ENCODE measurements at places on chromosomes 16 and 17.
A peak's percentile ranks its signal among the peaks of the same experiment; 100 is the strongest.

DNA sequence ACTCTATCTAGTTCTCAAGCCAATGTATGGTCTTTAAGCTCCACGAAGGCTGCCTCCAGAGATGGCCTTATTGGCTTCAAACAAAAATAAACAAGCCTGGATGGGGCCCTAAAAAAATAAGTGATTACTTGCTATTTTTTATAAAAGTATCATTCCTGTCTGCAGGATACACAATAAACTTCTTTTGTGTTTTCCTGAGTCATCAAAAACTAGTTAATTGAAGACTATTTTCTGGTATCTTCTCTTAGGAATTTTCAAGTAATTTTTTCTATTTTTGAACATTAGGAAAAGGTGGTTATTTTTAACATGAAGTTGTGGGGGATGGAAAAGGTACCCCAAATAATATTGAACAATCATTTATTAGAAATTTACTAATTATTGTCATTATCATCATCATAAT lies 213.1 kb upstream of the DYNLRB2 start:
- no peak for DNase-seq

DNA sequence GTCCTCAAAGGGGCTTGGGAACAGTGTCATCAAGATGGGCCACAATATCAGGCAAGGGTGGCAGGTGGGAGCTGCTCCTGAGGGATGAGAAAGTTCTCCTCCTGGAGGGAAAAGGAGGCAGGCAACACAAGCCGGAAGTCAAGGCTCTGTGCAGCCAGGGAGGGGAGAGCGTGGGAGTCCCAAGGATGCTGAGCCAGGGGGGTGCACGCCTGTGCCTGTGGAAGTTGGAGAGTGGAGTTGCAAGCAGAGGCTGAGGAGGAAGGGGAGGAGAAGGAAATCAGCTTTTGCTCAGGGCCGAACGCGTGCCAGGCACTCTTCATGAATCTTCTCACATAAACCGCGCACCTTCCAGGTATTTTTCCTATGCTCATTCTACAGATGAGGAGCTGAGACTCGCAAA lies 7.4 kb upstream of the SLC13A2 start:
- DNase-seq: no peak

DNA sequence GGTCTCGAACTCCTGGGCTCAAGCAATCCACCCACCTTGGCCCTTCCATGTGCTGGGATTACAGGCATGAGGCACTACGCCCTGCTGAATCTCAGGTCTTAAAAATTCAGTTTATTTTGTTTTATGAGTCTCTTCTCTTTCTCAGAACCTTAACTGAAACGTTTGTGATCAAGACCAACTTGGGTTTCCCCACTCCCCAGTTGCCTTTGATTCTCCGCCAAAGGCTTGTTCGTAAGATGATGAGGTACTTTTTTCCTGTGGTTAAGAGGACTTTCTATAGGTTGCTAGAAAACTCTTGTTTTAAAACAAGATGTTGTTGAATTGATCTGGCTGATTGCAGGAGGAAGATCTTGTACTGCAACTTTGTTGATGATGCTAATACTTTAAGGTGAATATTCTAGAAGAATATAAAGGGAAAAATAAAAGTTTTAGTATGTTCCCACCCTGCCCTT lies 11.7 kb downstream of the ABCC1 start:
- DNase-seq: peak; percentile 67

DNA sequence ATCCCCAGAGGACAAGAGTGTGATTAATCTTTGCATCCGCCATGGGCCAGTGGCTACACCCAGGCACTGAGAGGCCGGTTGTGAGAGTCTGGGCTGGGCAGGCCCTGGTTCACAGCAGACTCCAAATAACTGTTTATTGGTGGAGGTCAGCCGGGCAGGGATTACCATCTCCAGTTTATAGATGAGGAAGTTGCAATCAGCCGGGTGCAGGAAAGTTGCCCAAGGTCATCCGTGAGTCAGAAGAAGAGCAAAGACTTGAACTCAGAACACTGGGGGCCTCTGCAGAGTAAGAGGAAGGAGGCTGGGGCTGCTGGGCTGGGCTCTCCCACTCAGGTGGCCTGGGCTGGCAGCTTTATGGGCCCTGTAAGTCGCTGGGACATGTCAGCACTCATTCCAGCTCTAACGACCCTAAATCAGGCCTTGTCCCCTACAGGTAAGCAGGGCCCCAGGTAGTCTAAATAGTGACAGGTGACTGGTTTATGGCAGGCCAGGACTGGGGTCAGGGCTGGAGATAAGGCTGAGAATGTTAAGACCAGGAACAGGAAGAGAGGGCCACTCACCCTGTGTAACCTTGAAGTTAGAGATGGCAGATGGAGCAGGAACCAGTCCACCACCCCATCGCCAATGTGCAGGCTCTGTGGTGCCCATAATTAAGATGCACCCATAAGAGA lies 2.1 kb upstream of the CA4 start:
- DNase-seq: no peak

GRCh38 chr17:17379197-17379991 lies 76.2 kb downstream of the NT5M start:
- DNase-seq: no peak

GRCh38 chr17:81514489-81514738 lies 1.8 kb upstream of the ACTG1 start:
- DNase-seq: peak; percentile 57

GRCh38 chr17:78240839-78241238 lies 9.4 kb downstream of the TMEM235 start:
- no peak for DNase-seq

DNA sequence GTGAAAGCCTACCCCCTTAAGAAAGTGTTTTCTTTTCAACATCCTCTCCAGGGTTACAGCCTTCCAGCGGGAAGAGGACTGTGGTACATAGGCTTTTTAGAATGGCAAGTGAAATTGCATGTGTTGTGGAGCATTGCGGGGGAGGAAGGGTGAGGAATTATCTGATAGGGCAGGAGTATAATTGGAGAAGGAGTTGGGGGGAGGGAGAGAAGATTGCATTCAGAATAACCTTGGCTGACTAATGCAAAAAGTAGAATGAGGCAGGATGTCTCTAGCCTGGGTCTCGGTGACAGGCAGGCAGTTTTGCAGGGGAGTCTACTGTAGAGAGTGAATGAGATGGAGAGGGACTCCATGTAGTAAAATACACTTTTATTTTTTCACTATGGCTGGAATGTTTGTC lies 2.4 kb upstream of the CDH8 start:
- no peak for DNase-seq

- no peak for DNase-seq
Measured at GRCh38 chr16:15594711-15595320, 48.1 kb downstream of the MARF1 start.

DNA sequence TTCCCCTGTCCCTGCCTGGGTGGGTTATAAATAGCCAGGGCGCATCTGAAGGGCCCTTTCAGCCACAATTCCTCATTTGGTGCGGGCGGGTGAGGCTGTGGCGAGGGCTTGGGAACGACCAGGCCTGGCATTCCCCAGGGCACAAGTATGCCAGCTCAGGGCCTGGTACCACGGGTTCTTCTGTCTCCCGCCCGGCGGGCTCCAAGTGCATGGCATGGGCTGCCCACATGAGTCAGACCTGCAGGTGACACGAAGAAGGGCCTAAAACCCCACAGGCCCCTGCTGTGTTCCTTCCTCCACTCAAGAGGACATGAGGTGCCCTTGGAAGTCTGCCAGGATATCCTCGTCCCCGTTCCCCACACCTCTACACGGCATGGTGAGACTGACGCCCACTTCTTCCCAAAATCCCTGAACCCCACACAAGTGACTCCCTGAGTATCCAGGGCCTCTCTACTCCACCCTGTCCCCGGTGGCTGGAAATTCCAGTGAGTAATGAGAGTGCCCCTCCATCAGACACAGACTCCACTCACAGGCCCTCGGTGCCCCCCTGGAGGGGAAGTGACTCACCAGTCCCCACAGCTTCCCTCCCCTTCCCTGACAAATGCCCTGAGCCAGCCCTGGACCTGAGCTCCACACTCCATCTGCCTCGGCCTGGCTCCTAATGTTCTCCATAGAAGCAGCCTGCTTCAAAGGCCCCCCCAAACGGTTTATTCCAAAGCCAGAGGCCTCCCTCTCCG lies 68.8 kb downstream of the ABR start:
- peak; percentile 52 for DNase-seq

- no peak for DNase-seq
Measured at GRCh38 chr17:36063786-36064541, at the start of gene CCL18. CCL18 (plus strand) TSS chr17:36064272; CDS start chr17:36064343, 71 bp downstream.

DNA sequence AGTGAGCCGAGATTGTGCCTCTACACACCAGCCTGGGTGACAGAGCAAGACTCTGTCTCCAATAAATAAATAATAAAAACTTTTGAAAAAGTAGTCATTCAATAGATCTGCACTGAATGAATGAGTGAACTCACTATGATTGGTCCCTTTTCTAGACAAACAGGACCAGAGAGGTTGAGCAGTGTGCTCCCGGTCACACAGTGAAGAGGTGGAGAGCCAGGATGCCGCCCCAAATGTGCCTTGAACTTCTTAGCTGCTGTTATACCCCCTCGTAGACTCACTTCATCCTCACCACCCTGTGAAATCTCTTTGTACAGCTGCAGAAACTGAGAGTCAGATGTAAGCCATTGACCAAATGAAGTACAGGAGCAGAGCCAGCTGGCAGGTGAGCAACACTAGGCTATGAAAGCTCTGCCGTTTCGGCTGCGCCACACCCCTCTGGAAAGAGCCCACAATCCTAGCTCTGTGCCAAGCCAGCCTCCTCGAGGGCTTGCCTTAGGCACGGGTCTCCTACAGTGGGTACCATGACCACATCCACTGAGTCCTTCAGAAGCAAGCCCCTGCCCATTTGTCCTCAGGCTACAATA lies 7.8 kb upstream of the KIAA0513 start:
- no peak for DNase-seq

- DNase-seq: no peak
Measured at GRCh38 chr16:77853161-77853560, 64.8 kb downstream of the VAT1L start.

DNA sequence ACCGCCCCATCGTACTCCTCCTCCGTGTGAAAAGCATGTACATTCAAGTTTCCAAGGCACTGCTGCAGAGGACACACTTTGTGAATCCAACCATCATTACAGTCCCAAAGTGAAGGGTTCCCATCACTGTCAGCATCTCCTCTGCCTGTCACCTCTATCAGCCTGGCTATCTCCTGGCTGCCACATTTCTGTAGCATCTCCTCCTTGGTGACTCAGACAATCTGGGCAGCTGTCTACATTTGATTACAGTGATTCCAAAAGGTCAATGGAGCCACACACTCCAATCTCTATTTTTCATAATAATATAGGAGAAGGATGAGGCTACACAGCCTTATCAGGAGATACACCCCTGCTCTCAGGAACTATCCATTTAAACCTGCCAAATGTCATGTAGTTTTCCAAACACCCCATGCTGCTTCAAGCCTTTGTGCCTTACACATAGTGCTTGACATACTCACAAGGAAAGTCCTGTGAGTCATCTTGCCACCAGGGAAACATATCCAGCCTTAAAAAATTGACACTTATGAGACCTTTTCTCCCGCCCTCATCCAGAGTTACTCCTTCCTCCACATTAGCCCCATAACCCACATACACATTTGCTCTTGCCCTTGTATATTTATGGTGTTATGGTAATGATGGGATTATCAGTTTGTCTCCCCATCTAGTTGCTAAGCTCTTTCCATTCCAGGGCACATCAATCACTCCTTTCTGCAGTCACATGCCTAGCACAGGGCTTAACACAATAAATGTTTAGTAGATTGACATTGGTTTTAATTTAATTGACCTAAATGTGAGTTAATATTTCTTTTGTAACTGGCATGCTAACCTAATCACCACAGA lies 250.1 kb upstream of the CDH5 start:
- no peak for DNase-seq

- DNase-seq: no peak
Measured at GRCh38 chr16:67860589-67861398, 12.1 kb upstream of the EDC4 start.

- DNase-seq: no peak
Measured at GRCh38 chr16:65658349-65658748, 536.5 kb upstream of the CDH11 start.

DNA sequence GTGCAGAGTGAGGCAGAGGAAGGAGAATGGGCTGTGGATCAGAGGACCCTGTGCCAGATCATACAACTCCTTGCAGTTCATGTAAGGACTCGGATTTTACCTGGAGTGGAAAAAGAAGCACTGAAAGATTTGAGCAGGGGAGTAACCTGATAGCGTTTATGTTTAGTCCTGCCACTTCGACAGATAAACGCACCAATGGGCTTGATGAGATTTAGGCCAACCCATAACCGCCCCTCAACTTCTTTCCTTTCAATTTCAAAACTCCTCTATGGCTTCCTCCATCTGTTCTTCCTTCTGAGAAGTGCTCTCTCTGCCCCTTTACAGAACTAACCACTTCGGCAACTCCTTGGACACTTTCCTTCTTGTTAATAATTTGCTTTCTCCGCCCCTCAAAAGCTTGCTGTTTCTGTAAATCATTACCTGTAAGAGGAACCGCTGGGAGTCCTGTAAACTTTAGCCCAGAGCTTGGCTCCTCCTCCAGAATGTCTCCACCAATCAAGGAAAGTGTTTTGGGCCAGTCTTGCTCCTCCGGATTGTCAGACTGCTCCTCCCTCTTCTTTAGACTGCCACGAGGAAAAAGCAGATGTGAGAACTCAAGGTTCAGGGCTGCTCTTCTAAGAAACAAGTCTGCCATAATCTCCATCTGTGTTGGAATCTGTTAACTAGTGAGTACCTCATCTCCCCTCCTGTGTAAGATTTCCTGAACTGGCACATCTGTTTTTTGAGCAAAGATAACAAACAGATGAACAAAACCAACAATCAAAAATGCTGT lies at the start of gene ACSM3:
Gene ACSM3, plus strand, starts transcription at position 554 of the 772 bp plus-strand sequence. CDS start 6,021 bp downstream, outside the sequence.
- DNase-seq: peak; percentile 66

- no peak for DNase-seq
Measured at GRCh38 chr17:28811651-28812090, 30.9 kb downstream of the FAM222B start.

DNA sequence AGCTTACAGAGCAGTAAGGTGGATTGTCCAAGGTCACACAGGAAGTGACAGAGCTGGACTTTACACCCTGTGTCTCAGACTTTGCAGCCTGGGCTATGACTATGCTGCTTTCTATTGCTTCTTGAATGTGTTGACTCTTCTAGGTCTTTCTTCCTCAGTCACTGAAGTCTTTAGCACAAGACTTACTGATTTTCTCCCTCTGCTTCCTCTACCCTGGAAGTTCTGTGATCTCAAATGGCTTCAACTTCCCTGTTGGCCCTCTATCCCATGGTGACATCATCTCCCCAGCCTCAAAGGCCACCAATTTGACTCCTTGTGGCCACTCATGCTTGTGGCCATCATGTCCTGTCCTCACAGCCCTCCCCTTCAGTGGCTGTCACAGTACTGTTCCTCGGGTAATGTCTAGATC lies 181.3 kb downstream of the HS3ST3A1 start:
- DNase-seq: no peak

- DNase-seq: no peak
Measured at GRCh38 chr17:67281053-67281452, 36.1 kb upstream of the HELZ start.

DNA sequence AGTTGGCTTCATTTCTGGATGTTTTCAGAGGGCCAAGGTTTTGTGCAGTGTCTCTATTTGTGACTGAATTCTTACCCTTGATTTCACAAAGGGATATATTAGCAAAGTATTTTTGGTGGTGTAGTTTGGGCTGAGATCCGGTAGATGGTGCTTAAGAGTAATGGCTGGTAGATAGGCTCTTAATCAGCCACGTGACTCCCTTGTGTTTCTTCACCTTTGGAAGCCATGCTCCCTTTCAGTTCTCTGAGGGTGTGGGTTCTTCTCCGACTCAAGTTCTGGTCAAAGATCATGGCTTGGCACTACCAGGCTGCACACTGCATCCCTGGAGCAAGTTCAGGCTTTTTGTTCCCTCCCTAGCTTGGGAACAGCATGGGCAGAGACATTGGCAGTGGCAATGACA lies 887.3 kb downstream of the CDH8 start:
- no peak for DNase-seq

GRCh38 chr16:67678354-67679023 lies 11.9 kb downstream of the C16orf86 start:
- no peak for DNase-seq

GRCh38 chr16:9898124-9898523 lies 284.1 kb downstream of the GRIN2A start:
- no peak for DNase-seq

Data from stimulated activated CD8-positive, alpha-beta memory T cell treated with anti-CD3 and anti-CD28 coated beads, Interleukin-4, amount 100 ng/mL, for 48 hours (primary cell).